ENCODE measurements at places on chromosomes 7 and 10.

GRCh38 chr10:117216611-117217195 lies 19.4 kb downstream of the KCNK18 start:
- peak; percentile 39 for DNase-seq

GRCh38 chr7:121578669-121579068 lies 182.6 kb upstream of the FAM3C start:
- no peak for DNase-seq

DNA sequence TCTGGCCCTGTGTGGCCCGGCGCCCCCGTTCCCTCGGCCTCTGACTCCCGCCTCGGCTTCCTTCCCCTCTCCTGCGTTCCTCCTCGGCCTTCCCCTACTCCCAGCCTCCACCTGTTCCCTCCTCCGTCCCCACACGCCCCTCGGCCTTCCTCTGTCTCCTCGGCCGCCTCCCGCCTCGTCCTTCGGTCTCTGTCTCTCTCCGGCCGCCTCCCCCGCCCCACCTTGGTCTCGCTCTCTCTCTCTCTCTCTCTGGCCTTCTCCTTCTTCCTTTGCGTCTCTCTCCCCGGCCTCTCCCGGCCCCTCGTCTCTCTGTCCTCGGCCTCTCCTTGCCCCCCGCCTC lies 588 bp downstream of the GET4 start:
- DNase-seq: no peak

DNA sequence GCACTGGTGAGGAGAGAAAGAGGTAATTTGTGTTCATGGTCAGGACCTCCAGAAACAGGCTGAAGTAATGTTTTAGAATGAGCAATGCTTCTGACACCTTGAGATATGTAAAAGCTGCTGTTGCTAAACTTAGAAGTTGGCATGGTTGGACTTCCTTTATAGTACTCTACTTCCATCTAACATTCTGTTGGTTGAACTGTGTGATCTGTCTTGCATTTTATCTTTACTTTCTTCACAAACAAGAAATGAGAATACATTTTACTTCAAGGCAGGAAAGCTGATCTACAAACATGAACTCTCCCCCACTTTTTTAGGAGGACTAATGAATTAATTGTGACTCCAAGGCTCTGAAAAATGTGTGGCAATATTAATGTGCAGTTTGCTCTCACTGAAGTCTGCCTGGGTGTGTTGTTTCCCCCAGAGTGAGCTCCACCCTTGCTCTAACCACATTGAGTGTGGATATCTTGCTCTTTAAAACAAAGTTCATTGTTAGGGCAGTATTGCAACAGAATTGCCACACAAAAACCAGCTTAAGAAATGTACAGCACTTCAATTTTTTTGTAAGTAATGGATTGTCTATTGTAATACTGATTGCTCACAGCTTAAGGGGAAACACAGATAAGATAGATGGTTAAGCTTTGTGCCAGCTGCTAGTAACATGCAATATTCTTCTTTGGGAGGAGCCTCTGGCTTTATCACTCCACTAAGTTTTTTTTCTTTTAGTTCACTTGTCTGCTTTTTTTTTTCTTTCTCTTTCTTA lies 69.0 kb downstream of the ADD3 start:
- no peak for DNase-seq

GRCh38 chr7:32167815-32168214 lies 97.6 kb upstream of the PDE1C start:
- DNase-seq: no peak

DNA sequence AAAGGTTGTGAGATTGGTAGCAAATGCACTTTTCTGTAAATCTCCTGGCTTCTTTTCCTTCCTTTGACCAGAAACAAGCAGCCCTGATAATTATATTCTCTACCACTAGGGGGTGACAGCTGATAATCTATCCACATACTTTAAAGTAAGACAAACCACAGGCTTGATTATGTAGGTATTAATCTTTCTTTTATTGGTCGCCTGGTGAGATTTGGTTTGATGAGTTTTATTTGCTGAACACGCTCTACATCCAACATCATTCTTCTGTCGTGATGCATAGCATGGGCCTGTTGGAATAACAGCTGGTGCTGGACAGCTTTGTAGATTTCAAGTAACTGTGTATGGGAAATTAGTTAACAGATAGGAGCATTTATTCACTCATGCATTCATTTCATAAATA lies 63.5 kb downstream of the ZNF365 start:
- no peak for DNase-seq

DNA sequence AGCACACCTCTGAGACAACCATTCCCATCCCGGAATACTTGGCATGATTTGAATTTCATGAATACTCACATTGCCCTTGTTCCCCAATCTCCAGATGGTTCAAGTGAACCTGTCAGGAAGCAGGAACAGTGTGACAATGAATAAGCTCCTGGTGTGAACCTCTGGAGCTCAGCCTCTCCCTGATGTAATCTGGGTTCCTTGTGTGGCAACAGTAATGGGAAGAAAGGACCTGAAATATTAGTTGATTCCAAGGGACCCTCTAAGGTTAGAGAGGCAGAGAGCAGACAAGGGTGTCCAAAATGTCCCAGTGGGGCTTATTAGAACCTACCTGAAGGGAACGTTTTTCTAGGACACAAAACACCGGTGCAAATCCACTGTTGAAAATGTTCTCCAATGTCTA lies 8.5 kb downstream of the OR2A7 start:
- no peak for DNase-seq

DNA sequence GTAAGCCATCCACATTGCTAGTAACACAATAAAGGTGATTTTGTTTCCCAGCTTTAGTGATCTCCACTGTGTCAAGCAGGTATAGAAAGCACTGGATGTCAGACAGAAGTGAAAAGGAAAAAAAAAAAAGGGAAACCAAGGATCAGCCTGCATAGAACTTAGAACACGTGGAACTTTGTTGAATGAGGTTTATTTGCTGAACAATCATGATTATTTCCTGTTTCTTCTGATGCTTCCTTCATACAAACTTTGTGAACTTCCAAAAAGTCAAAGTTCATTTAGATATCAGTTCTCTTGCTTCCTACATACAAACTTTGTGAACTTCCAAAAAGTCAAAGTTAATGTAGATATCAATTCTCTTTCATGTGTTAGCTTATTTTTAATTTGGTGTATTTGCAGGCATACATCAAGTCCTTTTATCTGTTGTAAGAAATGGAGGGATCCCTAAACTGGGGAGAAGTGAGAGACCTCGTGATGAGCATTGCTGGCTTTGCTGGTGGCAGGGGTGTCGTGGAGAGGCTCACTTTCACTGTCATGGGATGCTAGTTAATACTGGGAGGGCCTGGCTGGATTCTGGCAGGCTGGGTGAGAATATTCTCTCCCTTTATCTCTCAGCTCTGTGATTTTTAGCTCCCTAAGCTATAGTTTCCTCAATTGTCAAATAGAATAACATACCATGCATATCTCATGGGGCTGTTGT lies 298.4 kb downstream of the INHBA start:
- DNase-seq: no peak

DNA sequence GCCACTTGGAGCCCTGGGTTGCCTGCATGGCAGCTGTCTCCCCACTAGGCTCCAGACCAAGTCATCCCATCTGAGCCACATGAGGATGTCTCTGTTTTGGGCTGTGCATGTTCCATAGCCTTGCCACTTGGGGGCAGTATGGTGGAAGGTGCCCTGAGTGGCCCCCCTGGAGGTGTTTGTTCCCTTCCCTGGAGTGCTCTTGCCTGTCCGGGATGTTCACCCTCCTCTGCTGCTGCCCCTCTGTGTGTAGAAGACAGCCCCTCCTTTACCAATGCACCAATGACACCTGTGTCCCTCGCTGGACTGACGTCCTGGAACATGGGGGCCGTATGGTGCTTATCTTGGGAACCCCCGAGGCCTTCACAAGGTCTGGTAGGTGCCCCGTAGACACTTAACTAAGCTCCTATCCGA lies 100.2 kb downstream of the ACTR3B start:
- no peak for DNase-seq

Data from stimulated activated CD4-positive, alpha-beta T cell treated with anti-CD3 and anti-CD28 coated beads, Interleukin-1b, Interleukin-23, amount 100 ng/mL, for 1 hour (primary cell).